ENCODE measurements at places on chromosomes 7 and 10.

GRCh38 chr7:151349507-151349853, 7.9 kb downstream of the NUB1 start:
- DNase-seq: no peak

- peak; percentile 42 for DNase-seq
Observed at GRCh38 chr10:52779541-52780390, 7.2 kb upstream of the MBL2 start.

GRCh38 chr10:1210667-1211066, 154.5 kb downstream of the WDR37 start:
- DNase-seq: no peak

DNA sequence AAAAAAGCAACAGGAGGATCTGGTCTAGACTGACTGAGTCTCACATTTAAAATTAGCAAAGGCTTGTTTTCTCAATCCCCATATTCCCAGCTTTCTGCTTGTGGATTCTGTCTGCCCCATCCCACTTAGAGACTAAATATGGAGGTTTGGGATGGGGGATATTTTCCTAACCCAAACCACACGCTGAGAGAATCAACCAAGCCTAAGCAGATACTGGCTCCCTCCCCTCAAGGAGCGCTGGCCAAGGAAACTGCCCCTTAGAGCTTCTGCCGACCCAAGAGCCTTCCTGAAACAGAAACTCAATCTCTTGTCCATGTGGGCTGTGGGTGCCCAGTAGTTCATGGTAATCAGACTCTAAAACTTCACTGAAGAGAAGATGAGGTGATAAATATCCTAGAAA, 3.9 kb downstream of the FFAR4 start:
- no peak for DNase-seq

- DNase-seq: no peak
Observed at GRCh38 chr10:1648648-1649047, 88.7 kb downstream of the ADARB2 start.

DNA sequence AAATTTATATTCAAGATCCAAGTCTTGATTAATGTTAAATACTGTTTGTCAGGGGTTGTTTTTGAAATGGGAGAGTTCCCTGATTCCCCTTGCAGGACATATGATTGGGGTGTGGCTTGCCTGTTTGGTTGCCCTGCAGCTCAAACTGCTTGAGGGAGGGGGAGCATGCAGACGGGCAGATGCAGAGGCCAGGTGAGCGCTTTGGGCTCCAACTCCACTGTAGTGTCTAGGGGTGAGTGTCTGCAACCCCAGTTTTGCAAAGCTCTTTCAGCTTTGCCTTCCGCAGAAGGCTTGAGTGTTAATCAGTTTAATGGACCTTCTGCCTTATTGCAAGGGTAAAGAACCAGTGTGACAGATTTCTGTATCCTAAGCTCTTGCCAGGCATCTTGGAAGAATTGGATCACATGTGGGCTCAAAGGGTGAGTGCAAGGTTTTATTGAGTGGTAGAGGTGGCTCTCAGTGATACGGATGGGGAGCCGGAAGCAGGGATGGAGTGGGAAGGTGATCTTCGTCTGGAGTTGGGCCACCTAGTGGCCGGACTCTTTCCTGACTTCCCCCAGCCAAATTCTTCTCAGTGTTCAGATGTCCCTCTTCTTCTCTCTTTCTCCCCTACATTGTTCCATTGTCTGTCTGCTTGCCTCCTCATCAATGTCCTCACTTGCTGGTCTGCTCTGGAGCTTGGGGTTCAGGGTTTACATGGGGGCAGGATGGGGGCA, 479.7 kb downstream of the ATRNL1 start:
- DNase-seq: no peak

GRCh38 chr7:107233-107632, 85.1 kb upstream of the FAM20C start:
- no peak for DNase-seq

DNA sequence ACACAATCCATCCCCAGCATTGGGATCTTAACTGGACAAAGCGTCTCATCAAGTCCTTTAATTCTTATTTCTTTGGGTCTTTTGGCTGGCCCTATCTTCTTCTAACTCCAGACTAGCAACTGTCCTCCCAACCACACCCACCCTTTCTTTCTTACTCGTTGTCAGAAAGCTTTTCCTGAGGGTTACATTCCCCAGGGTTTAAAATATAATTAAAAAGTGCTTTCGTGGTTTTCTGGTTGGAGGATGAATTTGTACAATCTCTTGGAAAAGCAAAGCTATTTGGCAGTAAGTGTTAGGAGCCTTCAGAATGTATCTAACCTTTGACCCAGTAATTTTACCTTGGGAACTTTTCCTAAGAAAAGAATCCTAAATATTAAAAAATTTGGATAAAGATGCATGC, 10.4 kb upstream of the ITGB8 start:
- DNase-seq: no peak

Data from stimulated activated CD4-positive, alpha-beta T cell treated with anti-CD3 and anti-CD28 coated beads, Interleukin-2, amount 100 ng/mL, for 48 hours (primary cell).